ENCODE measurements at places on chromosomes 13 and 19.
A peak's percentile ranks its signal among the peaks of the same experiment; 100 is the strongest.

DNA sequence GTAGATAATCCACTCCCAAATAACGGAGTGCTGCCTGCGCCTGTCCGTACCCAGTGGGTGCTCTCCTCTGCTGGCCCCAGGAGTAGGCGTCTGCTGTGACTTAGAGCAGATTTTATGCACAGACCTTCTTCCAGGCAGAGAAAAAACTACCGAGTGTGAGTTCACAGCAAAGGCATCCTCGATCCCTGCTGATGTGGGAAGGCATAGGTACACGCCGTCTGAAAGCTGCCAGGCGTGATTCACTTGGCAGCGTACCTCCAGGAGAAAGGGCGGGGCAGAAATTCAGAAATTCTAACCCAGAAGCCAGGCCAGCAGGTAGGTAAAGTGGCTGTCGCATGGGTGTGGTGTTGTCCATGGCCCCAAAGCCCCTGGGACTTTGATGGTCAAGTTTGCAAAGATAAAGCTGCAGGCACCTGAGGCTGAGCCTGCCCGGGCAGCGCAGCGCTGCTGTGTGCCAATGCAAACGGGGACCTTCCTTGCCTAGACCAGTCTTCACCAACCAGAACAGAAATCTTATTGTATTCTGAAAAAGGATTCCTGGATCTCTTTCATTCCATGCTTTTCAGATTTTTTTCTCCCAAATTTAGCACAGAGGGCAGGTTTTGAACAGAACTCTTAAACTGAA lies 36.3 kb downstream of the COL4A2 start:
- DNase-seq: no peak

GRCh38 chr13:46896341-46897137 lies at the start of gene HTR2A:
TSS of gene HTR2A (minus strand) at chr13:46897053. CDS start at chr13:46895906, 1,147 bp downstream.
- DNase-seq: no peak

GRCh38 chr13:50762969-50763567 lies 80.4 kb downstream of the DLEU7 start:
- DNase-seq: no peak

- no peak for DNase-seq
Observed at GRCh38 chr13:79936368-79937136, 404.4 kb downstream of the SPRY2 start.

GRCh38 chr19:50325310-50326100 lies 3.7 kb downstream of the KCNC3 start:
- peak; percentile 98 for DNase-seq

Measured in GM13977 (cell line).